ENCODE measurements at places on chromosomes 2 and 18.

GRCh38 chr18:30613467-30613801 is 429.1 kb downstream of the DSC3 start:
- DNase-seq, result no peak

- DNase-seq, result no peak
These were observed 78.5 kb downstream of the PRKCE start for GRCh38 chr2:45729753-45730512.

- no peak for DNase-seq
These were observed 515.3 kb downstream of the DSC3 start for GRCh38 chr18:30527226-30527625.

DNA sequence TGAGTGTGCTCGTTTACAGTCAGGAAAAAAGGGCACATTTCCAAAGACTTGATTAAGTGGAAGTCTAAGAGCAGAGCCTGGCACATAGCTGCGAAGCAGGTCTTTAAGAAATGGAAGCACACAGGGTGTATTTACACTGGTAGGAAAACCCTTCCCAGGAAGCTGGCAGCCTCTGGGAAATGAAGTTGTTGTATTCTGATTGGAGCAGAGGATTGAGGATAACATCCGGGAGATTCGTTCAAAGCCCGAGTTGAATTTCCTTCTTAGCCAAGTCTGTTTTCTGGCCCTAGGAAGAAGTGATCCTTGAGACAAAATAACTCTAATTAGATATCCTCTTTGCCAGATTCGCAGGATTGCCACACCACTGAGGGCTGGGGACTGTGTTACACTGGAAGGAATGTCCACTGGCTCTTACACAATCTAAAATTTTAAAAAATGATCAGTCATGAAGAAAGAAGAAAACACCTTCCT is 75.9 kb downstream of the ITGB1BP1 start:
- DNase-seq, result no peak

- no peak for DNase-seq
These were observed 154.8 kb upstream of the APCDD1 start for GRCh38 chr18:10299643-10300042.
